Left lung (tissue), 14 donors: ENCODE measurements at places on chromosomes 3 and 15.
A peak's percentile ranks its signal among the peaks of the same experiment; 100 is the strongest.

DNA sequence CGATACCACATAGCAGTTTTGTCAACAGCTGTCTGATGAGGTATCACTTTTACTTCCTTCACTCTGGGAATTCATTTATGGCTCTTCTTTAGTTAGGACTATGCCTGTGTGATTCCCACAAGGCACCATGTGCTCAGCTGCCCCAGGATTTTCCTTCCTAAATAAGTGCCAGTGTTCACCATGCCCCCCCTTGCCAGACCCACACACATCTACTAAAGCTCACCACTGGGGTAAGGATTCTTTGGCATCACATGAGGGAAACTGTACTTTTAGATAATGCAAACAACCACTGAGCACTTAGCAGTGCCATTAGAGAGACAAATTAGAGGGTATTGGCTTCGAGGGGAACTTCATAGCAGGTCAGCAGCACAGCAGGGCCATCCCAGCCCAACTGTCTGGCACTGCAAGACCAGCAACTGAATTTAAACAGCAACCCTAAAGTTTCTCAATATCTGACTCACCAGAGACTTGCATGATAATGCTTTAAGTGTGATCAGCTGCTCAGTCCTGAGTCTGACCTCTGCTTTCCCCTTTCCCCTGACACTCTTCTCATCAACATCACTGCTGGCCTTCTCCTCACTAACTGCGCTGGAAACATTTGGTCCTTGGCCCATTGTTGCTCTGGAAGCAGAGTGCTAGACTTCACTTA lies 114.3 kb downstream of the STAC start:
- DNase-seq = peak; percentile 55

GRCh38 chr3:23835802-23836201 lies 30.0 kb downstream of the UBE2E1 start:
- DNase-seq = no peak

GRCh38 chr3:141384575-141384974 lies 16.3 kb downstream of the ZBTB38 start:
- no peak for DNase-seq

DNA sequence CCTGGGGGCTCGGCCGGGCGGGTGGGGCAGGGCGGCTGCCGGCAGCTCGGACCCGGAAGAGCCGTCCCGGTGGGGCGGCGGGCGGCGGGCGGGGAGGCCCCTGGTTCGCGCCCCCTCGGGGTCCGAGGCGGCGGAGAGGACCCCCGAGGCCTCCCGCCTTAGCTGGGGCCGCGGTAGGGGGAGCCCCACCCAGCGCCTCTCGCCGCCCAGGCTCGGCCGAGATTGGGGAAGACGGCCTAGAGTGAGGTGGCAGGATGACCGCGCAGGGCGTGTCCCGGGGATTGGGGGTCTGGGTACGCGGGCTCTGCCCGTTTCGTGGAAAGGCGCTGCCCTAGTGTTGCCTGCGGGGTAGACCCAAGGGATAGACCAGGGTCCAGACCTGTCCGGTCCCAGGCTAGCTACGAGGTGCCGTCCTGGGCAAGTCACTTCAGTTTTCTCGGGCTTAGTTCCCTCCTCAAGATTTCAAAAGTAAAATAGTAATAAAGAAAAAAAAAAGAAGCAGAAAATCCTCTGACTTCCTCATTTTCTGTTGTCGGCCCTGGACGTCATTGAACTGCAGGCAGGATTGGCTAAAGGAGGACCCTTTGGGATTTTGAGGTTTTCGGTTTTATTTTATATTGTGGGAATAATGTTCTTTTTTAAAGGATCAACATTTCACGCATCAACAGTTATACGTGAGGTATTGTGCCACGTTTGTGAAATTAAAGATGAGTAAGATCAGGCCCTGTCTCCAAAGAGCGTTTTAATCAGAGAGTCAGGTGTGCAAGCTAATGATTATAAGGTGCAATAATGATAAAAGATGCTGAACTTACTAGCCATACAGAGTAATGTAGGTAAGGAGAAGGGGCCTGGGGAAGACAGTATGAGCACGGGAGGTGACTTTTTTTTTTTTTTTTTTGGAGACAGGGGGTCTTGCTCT lies 679 bp downstream of the IQGAP1 start:
- DNase-seq = peak; percentile 54

DNA sequence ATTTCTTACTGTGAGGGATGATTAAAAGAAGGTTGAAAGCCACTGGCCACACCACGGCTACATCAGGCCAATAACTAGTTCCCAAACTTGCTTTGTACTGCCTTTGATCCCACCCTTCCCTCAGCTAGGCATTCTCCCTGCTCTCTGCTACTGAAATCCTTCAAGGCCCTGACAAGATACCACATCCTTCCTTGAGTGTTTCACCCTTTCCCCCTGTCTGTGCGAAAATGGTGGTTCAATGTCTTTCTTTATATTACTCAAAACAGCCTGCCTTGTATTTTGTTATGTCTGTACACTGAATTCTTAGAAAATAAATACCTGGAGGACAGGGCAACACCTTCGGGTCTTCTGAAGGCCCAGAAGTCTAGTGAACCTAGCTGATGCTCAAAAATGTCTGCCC lies 932 bp upstream of the VPS8 start:
- no peak for DNase-seq

GRCh38 chr3:195173657-195174056 lies 97.3 kb downstream of the XXYLT1 start:
- DNase-seq = no peak

GRCh38 chr3:43071313-43071893 lies 34.5 kb downstream of the POMGNT2 start:
- DNase-seq = no peak

- no peak for DNase-seq
Observed at GRCh38 chr3:47495111-47495510, 18.4 kb downstream of the ELP6 start.

- DNase-seq = no peak
Observed at GRCh38 chr15:55685286-55685685, 57.7 kb downstream of the PRTG start.

- peak; percentile 40 for DNase-seq
Observed at GRCh38 chr3:192514081-192514753, 213.1 kb downstream of the FGF12 start.
